ENCODE measurements at places on chromosomes 6 and 20. TPM values are rescaled to one million over a fixed set of nuclear protein-coding genes. Genes with fewer than 3 reads are reported as not detected.

- no peak overlapping the region for H3K27ac ChIP-seq
- H3K36me3 ChIP-seq = no peaks in the 10 kb centered on the region
- H3K4me1 ChIP-seq = no peaks in the 10 kb centered on the region
These were observed 40.4 kb downstream of the ESF1 start for GRCh38 chr20:13744352-13744751.

Gene MACROD2
- 7.6 TPM for total RNA-seq

GRCh38 chr6:139659711-139660110 is 285.3 kb upstream of the CITED2 start:
- no peak for DNase-seq
- peaks cover 32% of the 10 kb centered on the region for H3K4me1 ChIP-seq
- H3K36me3 ChIP-seq = no peaks in the 10 kb centered on the region
- no peak overlapping the region for H3K4me3 ChIP-seq

- no peak overlapping the region for H3K27ac ChIP-seq
- no peak overlapping the region for H3K4me3 ChIP-seq
- H3K36me3 ChIP-seq = peaks cover 7% of the 10 kb centered on the region
These were observed 62.2 kb downstream of the ARFGEF2 start for GRCh38 chr20:48983423-48984400.

- no peak overlapping the region for H3K4me3 ChIP-seq
- H3K27ac ChIP-seq = no peak overlapping the region
- H3K27me3 ChIP-seq = no peaks in the 10 kb centered on the region
- no peaks in the 10 kb centered on the region for H3K36me3 ChIP-seq
- H3K4me1 ChIP-seq = peaks cover 4% of the 10 kb centered on the region
These were observed 41.9 kb downstream of the PCNA start for GRCh38 chr20:5077761-5078387.

DNA sequence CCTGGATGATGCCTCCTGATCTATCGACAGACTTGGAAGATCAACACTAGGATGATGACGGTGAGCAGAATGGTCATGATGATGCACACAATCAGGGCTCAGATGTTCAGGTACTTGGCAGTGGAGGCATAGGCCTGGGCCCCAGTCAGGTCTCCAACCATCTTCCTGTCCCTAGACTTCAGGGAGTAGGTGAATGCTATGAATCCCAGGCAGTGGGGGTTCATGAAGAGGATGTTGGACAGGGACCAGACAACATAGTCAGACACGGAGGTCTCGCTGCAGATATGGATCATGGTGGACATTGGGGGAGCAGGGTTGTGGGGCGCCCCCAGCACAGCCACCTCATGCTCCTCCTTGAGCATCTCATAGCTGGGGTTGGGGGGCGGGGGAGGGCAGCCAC is 27.5 kb downstream of the HLA-F start:
- DNase-seq = no peak
- no peak overlapping the region for H3K27ac ChIP-seq
- no peaks in the 10 kb centered on the region for H3K36me3 ChIP-seq
- H3K4me1 ChIP-seq = 0 out of 2 replicates have a peak, but pooled peaks cover 5% of the 10 kb centered on the region
- H3K4me3 ChIP-seq = no peak overlapping the region
- H3K27me3 ChIP-seq = no peaks in the 10 kb centered on the region

DNA sequence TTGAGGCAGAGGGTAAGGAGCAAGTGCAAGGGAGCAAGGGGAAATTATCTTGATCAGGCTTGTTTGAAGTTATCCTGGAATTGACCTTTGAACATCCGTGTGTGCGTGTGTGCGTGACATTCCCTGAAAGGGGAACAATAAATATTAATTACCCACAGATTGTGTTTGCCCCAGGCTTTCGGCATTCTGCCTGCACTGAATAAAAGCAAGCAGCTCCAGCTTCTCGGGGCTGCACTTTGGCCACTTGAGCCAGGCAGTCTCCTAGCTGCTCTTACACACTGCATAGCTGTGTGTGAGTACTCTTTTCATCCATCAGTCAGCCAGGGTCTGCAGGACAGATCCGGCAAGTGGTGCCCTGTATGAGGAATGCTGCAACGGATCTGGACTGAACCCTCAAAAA is 107.7 kb upstream of the BTN3A2 start:
- peaks cover 54% of the 10 kb centered on the region for H3K4me1 ChIP-seq
- peak; percentile 85 for DNase-seq
- H3K36me3 ChIP-seq = peaks cover 2% of the 10 kb centered on the region
- H3K27me3 ChIP-seq = no peaks in the 10 kb centered on the region

Gene SLC22A2
- total RNA-seq = 0.19 TPM

Gene DEFB132
- total RNA-seq = not detected

- H3K27ac ChIP-seq = no peak overlapping the region
- no peak for DNase-seq
- no peak overlapping the region for H3K4me3 ChIP-seq
- H3K36me3 ChIP-seq = no peaks in the 10 kb centered on the region
- no peaks in the 10 kb centered on the region for H3K27me3 ChIP-seq
These were observed 79.6 kb upstream of the SIRPA start for GRCh38 chr20:1815502-1816085.

DNA sequence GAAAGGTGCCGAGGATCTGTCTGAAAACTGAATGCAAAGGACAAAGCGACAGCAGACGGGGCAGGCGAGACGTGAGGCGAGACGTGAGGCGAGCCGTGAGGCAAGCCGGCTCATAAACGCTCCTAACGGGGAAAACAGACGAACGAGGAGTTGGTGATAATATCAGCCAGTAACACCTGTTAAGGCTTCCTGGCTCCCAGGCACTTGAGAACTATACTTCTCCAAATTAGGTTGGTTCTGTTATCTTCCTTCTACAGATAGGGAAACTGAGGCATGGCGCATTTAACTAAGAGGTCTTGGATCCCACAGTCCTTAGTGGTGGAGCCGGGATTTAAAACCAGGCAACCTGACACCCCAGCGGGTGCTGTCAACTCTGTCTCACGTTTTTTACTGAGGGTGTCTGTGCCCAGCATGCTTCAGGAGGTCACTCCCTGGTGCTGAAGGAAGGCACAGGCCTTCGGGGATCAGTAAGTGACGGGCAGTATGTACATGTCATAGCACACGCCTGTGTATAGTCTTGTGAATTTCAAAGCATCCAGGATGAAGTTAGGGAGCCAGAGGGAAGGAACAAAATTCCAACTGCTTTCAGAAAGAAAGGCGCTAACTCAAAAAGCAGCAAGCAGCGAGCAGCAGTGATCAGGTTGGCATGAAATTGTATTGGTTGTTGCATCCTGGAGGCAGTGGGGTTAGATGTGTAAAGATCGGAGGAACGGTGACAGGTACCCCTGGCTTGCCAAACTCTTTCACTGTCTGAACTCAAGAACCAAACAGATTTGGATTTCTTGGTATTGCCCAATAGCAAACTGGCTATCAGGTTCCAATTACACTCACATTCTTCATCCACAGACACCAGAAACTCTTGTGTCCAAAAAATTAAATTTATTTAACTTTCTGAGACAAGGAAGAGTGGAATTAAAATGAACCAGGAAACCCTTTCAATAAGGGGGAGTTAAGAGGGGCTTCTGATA is 318.7 kb downstream of the THBS2 start:
- H3K4me1 ChIP-seq = no peaks in the 10 kb centered on the region
- H3K27me3 ChIP-seq = no peaks in the 10 kb centered on the region
- no peak overlapping the region for H3K4me3 ChIP-seq
- DNase-seq = no peak
- no peaks in the 10 kb centered on the region for H3K36me3 ChIP-seq

DNA sequence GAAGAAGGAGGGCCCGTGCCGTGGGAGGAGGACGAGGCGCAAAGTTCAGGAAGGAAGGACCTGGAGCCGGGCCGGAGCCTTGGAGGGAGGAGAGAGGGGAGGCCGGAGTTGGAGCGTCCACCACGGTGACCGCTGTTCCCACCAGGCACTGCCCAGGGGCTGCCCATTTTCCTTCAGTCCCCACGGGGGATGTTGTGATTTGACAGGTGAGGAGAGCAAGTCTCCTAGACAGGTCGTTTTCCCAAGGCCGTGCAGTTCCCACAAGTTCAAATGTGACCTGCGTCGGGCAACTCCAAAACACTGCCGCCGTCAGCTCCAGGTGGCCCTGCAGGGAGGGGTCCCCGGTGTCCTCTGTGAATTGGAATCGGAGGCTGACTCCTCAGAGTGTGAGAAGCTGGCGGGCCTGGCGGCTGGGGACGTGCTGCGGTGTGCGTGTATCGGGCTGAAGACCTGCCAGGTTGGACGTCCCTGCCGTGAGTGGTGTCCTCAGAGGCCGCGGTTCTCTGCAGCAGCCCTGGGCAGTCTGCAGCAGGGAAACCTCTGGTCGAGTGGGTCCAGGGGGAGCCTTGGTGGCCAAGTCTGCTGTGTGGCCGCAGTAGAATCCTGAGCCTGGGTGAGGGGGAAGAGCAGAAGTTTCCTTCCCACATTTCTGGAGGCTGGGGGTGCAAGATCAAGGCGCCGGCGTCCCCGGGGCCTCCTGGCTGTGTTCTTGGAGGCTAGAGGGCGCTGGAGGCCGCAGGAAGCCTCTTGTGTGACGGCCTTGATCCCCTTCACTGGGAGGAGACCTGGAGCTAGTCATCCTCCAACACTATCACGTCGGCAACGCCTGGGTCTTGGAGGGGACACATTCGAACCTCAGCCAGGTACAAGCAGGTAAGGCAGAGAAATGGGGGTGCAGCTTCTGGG is 115.1 kb upstream of the FRMD1 start:
- H3K27me3 ChIP-seq = no peaks in the 10 kb centered on the region
- no peaks in the 10 kb centered on the region for H3K4me1 ChIP-seq
- H3K4me3 ChIP-seq = no peak overlapping the region
- peak; percentile 38 for DNase-seq
- H3K27ac ChIP-seq = no peak overlapping the region
- H3K36me3 ChIP-seq = no peaks in the 10 kb centered on the region

- DNase-seq = no peak
- H3K4me1 ChIP-seq = no peaks in the 10 kb centered on the region
- no peaks in the 10 kb centered on the region for H3K27me3 ChIP-seq
- no peaks in the 10 kb centered on the region for H3K36me3 ChIP-seq
- H3K27ac ChIP-seq = no peak overlapping the region
These were observed 242.8 kb upstream of the TCF21 start for GRCh38 chr6:133645966-133646740.

Gene E2F1
- total RNA-seq = 74.7 TPM

Gene LY6G5C
- total RNA-seq = 2.9 TPM

Gene SLC17A9
- total RNA-seq = 64.7 TPM

Gene MAN1A1
- total RNA-seq = 28.9 TPM

- peak overlapping the region; percentile 97 for H3K27ac ChIP-seq
- H3K4me3 ChIP-seq = peak overlapping the region; percentile 95
- DNase-seq = peak; percentile 100
- H3K4me1 ChIP-seq = peaks cover 20% of the 10 kb centered on the region
These were observed 940 bp upstream of the ADRM1 start for GRCh38 chr20:62301773-62302340.

Gene SYCP2L
- total RNA-seq = 0.12 TPM

- H3K27me3 ChIP-seq = no peaks in the 10 kb centered on the region
- no peak overlapping the region for H3K4me3 ChIP-seq
- DNase-seq = no peak
These were observed 248.4 kb downstream of the MYLK4 start for GRCh38 chr6:2502096-2502997.

Gene MATN4
- not detected for total RNA-seq

- no peak overlapping the region for H3K4me3 ChIP-seq
- peaks cover 2% of the 10 kb centered on the region for H3K27me3 ChIP-seq
- H3K27ac ChIP-seq = no peak overlapping the region
- no peaks in the 10 kb centered on the region for H3K4me1 ChIP-seq
- no peak for DNase-seq
- no peaks in the 10 kb centered on the region for H3K36me3 ChIP-seq
These were observed 19.7 kb upstream of the TAGAP start for GRCh38 chr6:159064477-159064876.

Gene HSPA1L
- total RNA-seq = 0.86 TPM

DNA sequence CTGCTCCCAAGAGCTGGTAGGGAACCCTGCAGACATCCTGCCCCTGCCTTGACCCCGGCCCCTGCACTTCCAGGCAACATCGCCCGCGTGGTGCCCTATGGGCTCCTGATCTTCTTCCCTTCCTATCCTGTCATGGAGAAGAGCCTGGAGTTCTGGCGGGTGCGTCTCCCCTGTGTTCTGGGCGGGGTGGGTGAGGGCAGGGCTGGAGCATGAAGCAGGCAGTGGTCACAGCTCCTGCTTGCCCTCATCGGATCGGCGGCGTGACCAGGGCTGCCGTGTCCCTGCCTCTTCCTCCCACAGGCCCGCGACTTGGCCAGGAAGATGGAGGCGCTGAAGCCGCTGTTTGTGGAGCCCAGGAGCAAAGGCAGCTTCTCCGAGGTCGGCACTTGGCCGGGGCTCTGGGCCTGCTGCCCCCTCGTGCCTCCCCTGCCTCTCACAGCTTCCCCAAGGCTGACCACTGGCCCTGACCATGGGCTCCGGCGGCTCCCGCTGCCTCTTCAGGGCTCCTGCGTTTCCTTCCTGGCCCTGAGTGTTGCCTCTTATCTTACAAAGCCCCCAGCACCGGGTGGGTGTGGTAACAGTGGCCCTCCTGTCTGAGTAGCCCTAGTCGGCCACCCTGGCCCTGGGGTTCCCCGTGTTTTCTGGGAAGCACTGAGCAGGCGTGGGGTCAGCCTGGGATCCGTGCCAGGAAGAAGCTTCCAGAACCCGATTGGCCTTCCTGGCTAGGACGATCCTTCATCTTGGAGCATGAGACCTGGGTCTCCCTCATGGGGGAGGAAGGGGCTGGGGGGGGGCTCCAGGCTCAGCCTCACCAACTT is 8.0 kb upstream of the TNFRSF6B start:
- DNase-seq = no peak
- H3K4me3 ChIP-seq = no peak overlapping the region
- H3K4me1 ChIP-seq = peaks cover 25% of the 10 kb centered on the region
- H3K27ac ChIP-seq = peak overlapping the region; percentile 67
- H3K27me3 ChIP-seq = no peaks in the 10 kb centered on the region

GRCh38 chr6:56642366-56643261 is at the start of gene DST:
Gene DST (minus strand): TSS chr6:56642889.
- no peaks in the 10 kb centered on the region for H3K27me3 ChIP-seq
- H3K36me3 ChIP-seq = no peaks in the 10 kb centered on the region
- H3K4me1 ChIP-seq = 0 out of 2 replicates have a peak, but pooled peaks cover 7% of the 10 kb centered on the region
- H3K4me3 ChIP-seq = no peak within 1 kb of the TSS

Gene PROKR2
- not detected for total RNA-seq

Gene SPO11
- not detected for total RNA-seq

Gene ZSCAN23
- not detected for total RNA-seq

GRCh38 chr20:1576641-1577040 is 19.1 kb upstream of the SIRPD start:
- no peak overlapping the region for H3K4me3 ChIP-seq
- no peak for DNase-seq
- H3K27ac ChIP-seq = no peak overlapping the region
- no peaks in the 10 kb centered on the region for H3K36me3 ChIP-seq
- no peaks in the 10 kb centered on the region for H3K4me1 ChIP-seq
- no peaks in the 10 kb centered on the region for H3K27me3 ChIP-seq

Gene SCUBE3
- 1.5 TPM for total RNA-seq

Gene MRAP2
- total RNA-seq = 1.8 TPM

Measured in Caco-2 (cell line).